ENCODE measurements at places on chromosomes 16 and 17.

DNA sequence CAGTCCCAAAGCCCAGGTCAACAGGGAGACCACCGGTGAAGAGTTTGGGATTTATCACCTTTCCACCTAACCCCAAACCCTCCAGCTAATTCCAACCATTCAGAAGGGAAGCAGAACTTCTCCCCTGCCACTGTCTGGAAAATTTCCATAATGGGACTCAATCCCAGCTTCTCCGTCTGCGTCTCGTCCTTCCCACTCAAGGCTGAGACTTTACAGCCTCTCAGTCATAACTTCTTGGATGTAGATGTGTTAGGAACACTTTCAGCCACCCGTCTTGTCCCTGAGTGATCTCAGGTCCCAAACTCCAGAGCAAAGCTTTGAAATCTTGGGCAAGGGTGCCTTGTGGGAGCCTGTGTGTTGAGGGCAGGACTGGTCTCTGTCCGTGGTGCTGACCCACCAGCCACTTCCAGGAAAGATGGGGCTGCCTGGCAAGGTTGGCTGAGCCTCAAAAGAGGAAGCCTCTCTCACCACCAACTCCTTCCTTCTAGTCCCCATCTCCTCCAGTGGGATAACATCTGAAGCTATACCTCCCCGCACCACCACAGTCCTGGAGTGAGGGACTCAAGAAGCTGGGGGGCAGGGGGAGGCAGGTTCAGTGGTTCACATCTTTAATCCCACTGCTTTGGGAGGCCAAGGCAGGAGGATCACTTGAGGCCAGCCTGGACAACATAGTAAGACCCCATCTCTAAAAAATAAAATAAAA, 9.3 kb downstream of the GAS2L2 start:
- no peak for DNase-seq

GRCh38 chr16:4371357-4372000, at the start of gene VASN:
Gene VASN (plus strand): TSS chr16:4371848. CDS start chr16:4380878, 9,030 bp downstream.
- DNase-seq = no peak

DNA sequence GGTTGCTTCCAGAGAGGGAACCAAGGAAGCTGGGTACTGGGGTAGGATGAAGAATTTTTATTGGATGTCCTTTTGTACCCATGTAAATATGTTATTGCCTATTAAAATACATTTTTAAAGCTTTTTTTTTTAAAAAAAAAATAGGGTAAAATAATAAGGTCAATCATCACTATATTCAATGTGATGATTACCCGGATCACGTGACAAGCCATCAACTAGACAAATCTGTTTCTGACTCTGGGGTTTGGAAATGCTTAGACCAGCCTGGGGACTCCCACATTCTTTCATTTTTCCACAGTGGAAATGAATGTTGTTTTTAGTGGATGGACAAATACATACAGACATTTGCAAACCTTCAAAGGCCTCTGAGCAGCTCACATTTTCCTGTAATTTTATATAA, 79.9 kb upstream of the KIFC3 start:
- DNase-seq = no peak

GRCh38 chr17:41695954-41696757, 7.5 kb downstream of the EIF1 start:
- no peak for DNase-seq

GRCh38 chr16:23317751-23318150, 15.6 kb downstream of the SCNN1B start:
- no peak for DNase-seq

DNA sequence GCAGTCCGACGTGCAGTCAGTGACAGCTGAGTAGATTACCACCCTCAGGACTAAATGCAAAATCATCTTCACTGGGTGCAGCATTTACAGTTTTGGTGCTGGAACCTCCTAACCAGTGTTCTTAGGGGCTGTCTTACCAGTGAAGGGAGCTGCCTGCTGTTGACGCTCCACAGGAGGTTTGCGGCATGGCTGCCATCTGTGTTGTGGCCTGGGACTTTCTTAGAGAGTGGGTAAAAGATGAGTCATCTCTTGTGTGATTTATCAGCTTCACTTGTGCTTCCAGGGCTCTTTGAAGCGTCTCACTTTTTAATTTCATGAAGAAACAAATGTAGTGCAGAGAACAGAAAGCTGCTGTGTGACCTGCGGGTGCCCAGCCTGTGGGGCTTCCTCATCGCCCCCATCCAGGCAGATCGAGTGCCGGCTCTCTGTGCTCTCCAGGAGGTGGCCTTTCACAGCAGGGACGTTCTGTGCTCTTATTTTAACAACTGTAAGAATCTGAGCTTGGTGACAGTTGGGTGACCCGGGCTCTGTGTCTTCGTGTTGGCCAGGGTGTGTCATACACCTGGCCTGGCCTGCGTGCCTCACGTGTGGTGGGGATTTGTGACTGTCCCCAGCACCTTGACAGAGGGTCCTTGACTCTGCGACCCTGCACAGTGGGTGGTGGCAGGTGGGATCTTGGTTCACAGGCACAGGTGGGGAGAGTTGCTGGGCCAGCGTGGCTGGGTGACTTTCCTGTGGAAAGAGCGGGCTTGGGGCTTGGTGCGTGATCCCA, 24.3 kb upstream of the ZNF750 start:
- no peak for DNase-seq

GRCh38 chr16:11459722-11460121, 114.5 kb downstream of the RMI2 start:
- no peak for DNase-seq

- no peak for DNase-seq
These were observed 12.2 kb upstream of the TERF2 start for GRCh38 chr16:69397821-69398521.

DNA sequence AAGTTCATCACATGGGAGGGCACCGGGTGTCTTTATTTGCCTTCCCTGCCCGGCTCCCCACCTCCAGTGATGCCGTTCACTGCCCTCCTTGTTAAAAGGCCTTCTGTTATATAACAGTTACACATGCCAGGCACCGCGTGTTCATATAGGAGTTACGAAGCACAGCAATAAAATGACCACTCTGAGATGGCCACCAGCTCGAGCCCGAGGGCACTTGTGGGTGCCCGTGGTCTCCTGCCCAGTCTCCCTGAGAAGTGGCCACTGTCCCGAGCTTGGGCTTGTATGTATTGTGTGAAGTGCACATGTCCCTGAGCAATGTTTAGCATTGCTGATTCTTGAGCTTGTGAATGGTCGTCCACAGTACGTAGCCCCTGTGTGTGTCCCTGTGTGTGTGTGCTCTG, 355.6 kb downstream of the SEC14L1 start:
- DNase-seq = no peak

GRCh38 chr16:26987597-26988010, 79.1 kb upstream of the C16orf82 start:
- DNase-seq = no peak

- DNase-seq = no peak
These were observed 153.7 kb downstream of the RPTOR start for GRCh38 chr17:80698297-80698696.

DNA sequence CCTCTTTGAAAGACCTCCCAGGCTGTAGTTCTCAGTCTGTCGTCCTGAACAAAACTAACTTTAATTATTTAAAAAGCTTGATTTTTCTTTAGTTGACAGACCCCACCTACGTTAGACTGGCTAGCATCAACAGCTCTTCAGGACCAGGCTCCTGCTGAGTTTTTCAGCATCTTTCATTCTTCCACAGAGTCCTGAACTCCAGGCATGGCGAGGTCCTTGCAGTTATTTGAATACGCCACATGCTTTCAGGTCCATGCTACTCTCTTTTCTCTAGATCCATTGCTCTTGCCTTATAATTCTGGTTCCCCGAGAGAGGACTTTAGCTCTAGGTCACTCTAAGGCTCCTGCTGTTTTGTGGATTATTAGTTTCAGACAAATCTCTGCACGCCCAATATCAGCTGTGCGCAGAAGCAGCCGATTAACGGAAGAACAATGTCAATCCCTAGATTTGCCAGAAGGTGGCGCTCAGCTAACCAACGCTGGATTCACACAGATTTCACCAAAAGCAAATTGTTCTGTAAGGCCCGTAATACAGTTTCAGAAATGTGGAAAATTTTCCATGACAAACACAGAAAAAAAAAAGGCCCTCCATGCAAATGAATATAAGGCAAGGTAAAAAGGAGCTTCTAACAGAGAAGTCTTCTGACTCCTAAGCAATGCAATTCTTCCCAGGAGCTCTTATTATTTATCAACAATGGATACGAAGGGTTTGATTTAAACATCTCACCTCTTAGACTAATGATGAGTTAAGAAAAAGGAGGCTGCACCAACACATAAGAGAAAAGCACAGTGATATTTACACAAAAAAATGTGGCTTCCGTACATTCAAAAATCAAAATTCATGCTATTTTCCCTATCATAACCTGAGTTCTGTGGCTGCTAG, 33.5 kb upstream of the BCO1 start:
- peak; percentile 1 for DNase-seq

DNA sequence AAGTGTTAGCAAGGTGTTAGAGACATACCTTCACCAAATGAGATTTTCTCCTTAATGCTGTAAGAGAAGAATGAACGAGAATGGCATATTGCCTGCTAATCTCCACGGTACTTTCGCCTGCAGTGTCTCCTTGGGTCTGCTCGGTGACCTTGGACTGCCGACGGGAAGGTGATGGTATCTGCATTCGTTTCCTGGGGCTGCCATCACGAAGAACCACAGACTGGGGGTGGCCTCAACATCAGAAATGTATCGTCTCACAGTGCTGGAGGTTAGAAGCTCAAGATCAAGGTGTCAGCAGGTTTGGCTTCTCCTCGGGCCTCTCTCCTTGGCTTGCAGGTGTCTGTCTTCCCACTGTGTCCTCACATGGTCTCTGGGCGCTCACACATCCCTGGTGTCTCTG, 86.3 kb upstream of the TNRC6C start:
- no peak for DNase-seq

GRCh38 chr17:44608727-44609435, 47.4 kb upstream of the MEIOC start:
- DNase-seq = peak; percentile 29

All from NCI-H1417 treated with DMSO at 0.1 percent for 48 hours (cell line).